ENCODE measurements at places on chromosomes 5 and 9. TPM values are rescaled to one million over a fixed set of nuclear protein-coding genes. Genes with fewer than 3 reads are reported as not detected.

The CLINT1 gene
- 80.7 TPM for total RNA-seq

The TEX48 gene
- total RNA-seq: 0.70 TPM

The SPINK7 gene
- total RNA-seq: not detected

The CARD19 gene
- 38.6 TPM for total RNA-seq

The IFNE gene
- total RNA-seq: not detected

The PPP1R26 gene
- total RNA-seq: 0.20 TPM

The RLN2 gene
- total RNA-seq: 5.1 TPM

The SLC27A6 gene
- total RNA-seq: not detected

The SOHLH1 gene
- total RNA-seq: not detected

The WDR38 gene
- total RNA-seq: not detected

The ABITRAM gene
- 12.3 TPM for total RNA-seq

The NR2F1-AS1 gene
- not detected for total RNA-seq

The PLAC8L1 gene
- total RNA-seq: 0.36 TPM

The TMEM174 gene
- not detected for total RNA-seq

The CARD6 gene
- total RNA-seq: 1.9 TPM

DNA sequence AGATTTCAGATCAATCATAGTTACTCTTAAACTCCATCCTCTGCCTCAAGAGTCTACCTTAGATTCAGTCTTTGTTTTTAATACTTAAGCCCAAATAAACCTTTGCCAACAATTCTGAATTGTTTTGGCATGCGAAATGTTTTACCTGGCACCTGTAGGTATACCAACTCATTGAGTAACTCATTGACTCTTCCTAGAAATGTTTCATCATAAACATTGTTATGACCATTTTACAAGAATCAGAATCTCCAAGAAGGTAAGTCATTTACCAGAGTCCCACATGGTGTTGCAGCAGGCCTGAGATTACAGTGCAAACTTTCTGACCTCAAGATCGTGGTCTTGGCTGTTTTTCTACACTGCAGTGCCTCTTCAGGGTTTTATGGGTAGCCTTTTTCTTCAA, 750.4 kb downstream of the BRINP1 start:
- DNase-seq: no peak

GRCh38 chr5:138024117-138024516, 8.8 kb downstream of the FAM13B start:
- DNase-seq: no peak

GRCh38 chr9:72205513-72205912, 56.3 kb downstream of the GDA start:
- no peak for DNase-seq

- DNase-seq: no peak
Measured at GRCh38 chr9:91163444-91163772, 198.3 kb downstream of the AUH start.

GRCh38 chr5:16082982-16083381, 96.6 kb downstream of the MARCHF11 start:
- DNase-seq: no peak

DNA sequence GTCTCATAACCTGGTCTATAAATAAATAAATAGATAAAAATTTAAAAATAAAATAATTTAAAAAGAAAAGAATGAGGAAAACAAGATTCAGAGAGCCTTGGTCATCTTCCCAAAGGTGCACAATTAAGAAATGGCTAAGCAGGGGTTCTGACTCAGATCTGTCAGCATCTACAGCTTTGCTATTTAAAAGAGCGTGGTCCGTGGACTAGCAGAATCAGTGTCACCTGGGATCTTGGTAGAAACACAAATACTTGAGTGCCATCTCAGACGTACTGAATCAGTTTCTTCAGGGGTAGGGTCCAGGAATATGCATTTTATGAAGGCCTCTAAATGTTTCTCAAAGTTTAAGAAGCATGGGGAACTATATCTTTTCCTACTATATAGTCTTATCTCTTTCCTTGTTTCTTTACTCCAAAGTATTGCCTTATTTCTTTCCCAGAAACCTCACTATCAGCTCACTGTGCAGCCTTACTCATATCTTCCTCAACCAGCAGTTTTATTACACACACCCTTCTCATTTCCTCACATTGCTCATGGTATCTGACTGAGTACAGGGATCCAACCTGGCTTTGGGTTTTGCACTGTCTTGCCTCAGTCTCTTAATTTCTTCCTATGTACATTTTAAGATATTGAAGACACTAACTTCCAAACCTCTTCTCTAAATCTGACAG, 58.6 kb downstream of the TMC1 start:
- DNase-seq: no peak

- DNase-seq: no peak
Measured at GRCh38 chr5:34748431-34748830, 90.5 kb upstream of the TTC23L start.

DNA sequence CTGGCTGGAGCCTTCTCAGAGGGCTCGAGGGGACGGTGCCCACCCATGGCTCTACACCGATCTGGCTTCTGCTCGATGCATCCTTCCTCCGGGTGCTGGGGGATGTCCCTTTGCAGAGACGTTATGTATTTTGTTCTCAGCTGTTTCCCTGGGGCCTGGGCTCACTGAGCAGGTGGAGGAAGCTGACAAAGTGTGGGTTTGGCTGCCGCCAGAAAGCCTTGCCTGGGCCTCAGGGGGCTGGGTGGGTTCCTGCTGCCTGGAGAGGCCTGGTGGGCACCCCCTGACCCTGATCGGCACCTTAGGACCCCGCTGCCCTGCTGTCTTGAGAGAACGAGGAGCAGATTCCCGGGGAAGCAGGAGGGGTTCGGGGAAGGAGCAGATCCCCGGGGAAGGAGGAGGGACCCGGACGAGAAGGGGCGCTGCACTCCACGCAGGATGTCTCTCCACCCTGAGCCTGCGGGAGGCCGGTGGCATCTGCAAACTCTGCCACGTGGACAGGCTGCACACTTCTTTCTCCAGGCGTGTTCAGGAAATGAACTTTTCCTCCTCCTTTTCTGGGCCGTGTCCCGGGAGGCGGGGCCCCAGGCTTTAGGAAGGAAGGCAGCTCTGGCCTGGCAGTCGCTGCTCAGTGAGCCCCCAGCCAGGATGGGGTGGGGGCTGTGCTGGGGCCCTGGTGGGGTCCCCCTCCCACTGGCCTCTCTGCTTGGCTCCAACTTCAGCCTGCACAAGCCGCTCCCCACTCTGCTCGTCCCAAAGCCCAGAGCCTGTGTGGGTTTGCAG, 148.9 kb downstream of the RXRA start:
- DNase-seq: peak; percentile 33

- no peak for DNase-seq
Measured at GRCh38 chr5:173920024-173920753, 32.0 kb downstream of the CPEB4 start.

GRCh38 chr9:37340961-37341360, 81.5 kb upstream of the GRHPR start:
- no peak for DNase-seq

DNA sequence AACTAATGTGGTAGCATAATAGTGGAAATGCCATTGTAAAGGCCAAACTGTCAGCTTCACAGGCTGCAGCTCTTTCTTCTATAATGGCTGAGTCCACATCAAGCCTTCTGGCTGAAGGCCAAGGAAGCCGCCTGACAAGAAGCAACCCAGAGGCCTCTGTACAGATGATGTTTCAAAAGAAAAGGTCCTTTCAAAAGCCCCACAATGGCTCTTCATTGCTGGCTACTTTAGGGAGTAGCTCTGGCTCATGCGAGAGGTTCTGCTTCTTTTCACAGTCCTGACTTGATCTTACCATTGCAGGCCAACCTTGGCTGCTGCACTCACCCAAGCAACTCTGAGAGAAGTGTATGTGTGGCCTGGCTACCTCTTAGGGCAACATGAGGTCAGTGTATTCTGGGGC, 54.5 kb upstream of the EQTN start:
- DNase-seq: no peak

- no peak for DNase-seq
Measured at GRCh38 chr5:56123531-56124243, 109.4 kb downstream of the ANKRD55 start.

DNA sequence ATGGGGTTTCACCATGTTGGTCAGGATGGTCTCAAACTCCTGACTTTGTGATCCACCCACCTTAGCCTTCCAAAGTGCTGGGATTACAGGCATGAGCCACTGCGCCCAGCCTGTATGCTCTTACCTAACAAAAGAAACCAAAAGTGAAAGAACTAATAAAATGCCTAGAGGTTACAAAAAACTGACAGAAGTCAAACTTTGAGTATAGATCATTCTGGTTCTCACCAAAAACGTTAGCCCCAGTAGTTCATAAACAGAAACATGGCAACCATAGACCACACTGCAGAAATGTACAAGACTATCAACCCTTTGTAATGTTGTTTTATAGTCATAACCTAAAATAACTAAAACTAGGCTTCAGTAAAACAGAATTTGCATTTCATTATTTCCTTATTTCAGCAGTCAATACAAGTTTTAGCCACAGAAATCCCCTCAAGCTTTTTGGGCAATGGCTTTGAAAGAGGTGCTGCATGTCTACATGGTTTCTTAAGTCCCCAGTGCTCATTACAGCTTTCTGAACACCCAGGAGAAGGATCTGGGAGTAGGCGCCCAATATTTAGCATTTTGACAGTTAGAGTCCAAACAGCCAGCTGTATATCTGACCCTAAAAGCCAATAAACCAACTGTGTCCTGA, 72.5 kb downstream of the EPB41L4A start:
- DNase-seq: no peak

DNA sequence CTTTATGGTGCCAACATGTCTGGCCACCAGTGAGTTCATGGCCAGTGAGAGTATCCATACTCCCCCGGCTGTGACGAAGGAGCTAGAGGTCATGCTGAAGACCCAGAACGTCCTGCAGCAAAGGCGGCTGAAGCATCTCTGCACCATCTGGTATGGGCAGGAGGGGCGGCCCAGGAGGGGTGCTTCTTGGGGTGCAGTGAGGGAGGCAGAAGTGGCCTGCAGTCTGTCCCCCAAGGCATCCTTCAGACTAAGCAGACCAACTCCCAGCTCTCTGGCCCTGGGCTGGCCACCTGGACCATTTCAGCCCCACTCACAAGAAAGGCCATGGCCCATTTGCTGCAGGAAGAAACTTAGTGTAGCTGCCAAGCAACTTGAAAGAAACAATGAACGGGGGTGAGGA, 11.0 kb downstream of the CCDC180 start:
- no peak for DNase-seq

- DNase-seq: peak; percentile 5
Measured at GRCh38 chr5:58459146-58460001, 512 bp downstream of the PLK2 start.

GRCh38 chr5:133247881-133248624, 196.2 kb downstream of the HSPA4 start:
- DNase-seq: no peak

DNA sequence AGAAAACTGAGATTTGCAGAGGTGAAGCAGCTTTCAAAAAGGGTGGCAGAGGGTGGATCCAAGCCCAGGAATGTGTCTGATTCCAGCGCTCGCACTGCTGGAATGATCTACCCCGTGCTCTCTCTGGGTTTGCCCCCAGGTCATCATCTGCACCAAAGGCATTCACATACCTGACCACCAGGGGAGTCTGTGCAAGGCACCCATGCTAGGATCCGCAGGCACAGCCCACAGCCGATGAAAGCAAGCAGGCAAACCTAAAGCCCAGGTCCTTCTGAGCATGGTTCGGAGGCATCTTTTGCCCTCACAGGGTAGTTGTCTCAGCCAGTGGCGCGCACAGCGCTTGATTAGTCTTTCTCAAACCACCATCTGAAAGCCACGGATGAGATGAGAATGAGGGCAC, 56.6 kb downstream of the TEK start:
- DNase-seq: no peak

- DNase-seq: no peak
Measured at GRCh38 chr9:107918749-107919148, 429.2 kb upstream of the KLF4 start.

- DNase-seq: no peak
Measured at GRCh38 chr9:33677506-33677809, 117.9 kb upstream of the PRSS3 start.

DNA sequence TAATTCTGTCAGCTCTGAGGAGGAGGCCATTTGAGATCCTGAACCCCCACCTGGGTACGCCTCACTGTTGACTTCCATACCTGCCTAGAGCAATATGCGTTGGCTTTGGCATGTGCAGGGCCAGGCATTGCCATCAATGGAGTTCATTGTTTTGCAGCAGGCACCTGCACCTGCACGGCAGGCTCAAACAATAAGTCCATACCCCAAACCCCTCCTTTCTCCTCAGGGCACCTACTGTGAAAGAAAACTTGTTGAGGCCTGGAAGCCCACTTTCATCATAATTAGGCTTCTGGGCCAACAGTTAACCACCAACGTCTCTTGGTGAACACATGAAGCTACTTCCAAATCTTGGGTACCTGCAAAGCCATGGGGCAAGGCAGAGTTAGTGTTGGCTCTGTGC, 238.7 kb downstream of the NFIB start:
- DNase-seq: no peak

GRCh38 chr5:149485655-149486615, 65.3 kb downstream of the CSNK1A1 start:
- no peak for DNase-seq

GRCh38 chr9:68480807-68481206, 59.9 kb downstream of the TMEM252 start:
- no peak for DNase-seq

DNA sequence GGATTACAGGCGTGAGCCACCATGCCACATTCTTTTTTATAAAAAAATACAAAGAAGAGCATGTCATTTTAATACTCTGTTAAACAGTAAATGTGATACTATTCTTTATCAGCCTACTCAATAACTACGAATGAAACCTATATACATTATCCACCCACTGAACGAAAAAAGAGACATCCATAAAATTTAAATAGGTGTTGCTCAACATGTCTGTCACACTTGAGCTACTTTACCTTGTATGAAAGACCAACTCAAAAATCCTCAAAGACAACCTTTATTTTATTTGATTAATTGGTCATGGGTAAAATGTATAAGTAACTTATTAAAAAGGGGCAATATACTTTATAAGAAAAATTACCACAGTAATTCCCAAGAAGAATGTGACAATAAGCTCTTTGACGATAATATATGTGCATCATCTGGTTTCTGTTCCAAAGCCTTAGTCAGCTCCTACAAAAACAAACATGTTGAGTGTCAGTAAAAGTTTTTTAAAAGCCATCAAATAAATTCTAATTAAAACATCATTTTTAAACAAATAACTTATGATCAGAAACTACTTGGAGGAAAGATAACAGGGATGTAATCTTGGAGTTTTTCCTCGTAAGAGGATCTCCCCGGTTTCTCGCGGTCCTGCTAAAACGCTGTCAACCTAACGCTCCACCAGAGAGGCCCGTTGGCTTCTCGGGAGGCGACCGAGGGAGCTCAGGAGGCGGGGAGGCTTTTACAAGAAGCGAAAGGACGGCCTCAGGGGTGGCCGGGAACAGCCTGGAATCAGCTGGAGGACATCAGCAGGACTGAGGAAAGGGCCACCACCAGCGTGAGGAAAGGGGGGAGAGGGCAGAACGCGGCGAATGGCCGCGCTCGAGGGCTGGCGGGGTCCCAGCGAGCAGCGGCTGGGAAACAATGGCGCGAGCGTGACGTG, 13.5 kb upstream of the ANKRD18B start:
- DNase-seq: peak; percentile 39

GRCh38 chr5:27590503-27590902, 552.1 kb upstream of the CDH9 start:
- DNase-seq: no peak

DNA sequence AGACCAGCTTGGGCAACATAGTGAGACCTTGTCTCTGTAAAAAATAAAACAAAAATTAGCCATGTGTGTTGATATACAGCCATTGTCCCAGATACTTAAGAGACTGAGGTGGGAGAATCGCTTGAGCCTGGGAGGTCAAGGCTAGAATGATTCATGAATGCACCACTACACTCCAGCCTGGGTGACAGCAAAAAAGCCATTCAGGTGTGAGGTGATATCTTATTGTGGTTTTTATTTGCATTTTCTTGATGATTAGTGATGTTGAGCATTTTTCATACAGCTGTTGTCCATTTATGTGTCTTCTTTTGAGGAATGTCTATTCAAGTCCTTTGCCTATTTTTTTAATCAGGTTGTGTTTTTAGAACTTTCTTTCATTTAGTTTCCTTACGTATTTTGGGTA, 23.2 kb downstream of the MTAP start:
- no peak for DNase-seq
